Osteoblast (primary cell): ENCODE measurements at places on chromosomes 7 and 10.

DNA sequence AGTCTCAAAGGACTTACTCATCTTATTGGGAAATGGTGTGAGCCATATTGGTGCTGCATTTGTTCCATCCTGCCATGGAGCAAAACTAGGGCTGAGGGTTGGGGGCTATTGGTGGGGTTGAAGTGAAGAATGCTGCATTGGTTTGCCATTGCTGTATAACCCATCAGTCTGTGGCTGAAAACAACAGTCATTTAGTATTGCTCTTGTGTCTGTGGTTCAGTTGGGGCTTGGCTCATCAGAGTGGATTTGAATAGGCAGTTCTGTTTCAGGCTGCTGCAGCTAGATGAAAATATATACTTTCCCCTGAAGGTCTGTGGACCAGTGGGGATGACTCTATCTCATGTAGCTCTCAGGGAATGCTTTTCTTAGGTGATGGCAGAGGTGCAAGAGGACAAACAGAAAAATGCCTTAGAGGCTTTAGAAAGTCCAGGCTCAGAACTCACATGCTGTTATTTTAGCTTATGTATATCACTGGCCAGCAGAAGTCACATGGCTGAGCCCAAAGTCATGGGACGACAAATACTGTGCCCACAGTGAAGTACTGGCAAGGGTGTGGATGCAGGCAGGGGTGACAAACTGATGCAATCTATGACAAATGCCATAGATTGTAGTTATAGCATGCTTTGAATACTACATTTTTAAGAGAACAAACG is 15.2 kb upstream of the EXOC6 start:
- DNase-seq: no peak

DNA sequence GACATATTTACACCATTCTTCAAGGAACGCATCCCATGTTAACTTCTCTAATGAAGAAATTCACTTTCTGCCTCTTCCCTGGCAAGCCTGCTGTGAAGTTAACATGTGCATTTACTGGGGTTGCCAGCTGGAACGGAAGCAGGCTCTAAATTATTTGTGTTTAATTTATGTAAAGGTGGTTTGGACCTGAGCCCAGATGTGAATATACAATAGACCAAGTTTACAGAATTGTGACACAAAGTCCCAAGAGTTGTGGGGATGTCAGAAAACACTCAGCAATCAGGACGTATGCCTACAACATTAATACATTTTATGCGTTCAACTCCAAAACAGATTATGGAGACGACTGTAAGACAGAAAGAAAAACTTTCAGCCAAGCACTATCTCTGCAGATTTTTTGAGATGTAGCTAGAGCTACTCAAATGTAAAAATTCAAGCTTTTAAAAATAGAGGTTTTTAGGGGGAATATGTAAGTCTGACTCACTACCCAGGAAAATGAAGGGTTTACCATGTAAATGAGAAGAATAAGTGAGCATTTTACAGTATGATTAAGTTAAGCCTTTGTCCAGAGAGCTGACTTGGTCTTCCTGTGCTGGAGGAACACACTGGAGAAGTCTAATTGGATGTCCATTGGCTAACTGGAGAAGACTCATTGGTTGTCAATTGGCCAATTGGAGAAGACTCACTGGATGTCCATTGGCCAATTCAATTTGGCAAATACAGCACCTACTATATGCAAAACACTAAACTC is 19.5 kb downstream of the NRP1 start:
- DNase-seq: no peak

GRCh38 chr10:123640016-123640535 is 26.1 kb upstream of the GPR26 start:
- no peak for DNase-seq

GRCh38 chr10:107371801-107372200 is 207.3 kb upstream of the SORCS1 start:
- no peak for DNase-seq

DNA sequence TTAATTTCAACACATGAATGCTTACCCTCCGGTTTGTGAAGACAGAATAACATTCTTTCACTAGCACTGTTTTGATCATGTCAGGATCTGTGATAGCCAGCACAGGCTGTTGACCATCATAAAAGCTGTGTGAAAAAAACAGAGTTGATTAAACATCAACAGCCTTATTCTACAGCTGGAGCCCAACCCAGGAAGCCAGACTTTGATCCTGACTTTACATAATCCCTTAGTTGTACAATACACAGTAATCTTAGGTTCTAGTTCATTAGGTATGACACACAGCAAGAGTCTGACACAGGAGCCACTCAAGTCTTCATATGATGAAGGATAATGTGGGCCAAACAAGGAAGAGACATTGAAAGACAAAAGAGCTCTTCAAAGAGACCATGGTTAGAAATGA is 11.4 kb downstream of the CYP3A4 start:
- no peak for DNase-seq

GRCh38 chr7:1030444-1031070 is 13.8 kb upstream of the GPR146 start:
- DNase-seq: peak; percentile 79

- DNase-seq: no peak
Observed at GRCh38 chr7:81218480-81219106, 299.7 kb upstream of the SEMA3C start.

GRCh38 chr10:128382225-128382624 is 256.0 kb upstream of the MKI67 start:
- DNase-seq: no peak

DNA sequence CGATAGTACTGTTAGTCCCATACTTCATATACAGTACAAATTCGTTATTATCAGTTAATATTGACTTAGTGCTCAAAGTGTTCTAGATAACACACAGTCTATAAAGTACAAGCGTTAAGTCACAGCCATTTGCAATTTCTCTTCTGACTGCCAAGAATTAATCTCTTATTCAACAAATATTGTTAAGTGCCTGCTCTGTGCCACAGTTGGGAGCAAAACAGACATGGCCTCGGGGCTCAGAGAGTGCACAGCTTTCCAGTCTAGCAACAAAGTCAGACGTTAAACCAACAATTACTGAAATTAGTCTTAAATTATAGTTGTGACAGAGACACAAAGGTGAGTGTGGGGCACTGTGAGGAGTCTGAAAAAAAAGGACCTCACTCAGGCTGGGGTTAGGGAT is 113.0 kb upstream of the DPP6 start:
- DNase-seq: no peak

- DNase-seq: peak; percentile 90
Observed at GRCh38 chr10:21399392-21400035, 126.0 kb downstream of the SKIDA1 start.

GRCh38 chr7:92695308-92696261 is 105.4 kb upstream of the FAM133B start:
- DNase-seq: peak; percentile 55

GRCh38 chr7:130721486-130722277 is 12.3 kb downstream of the KLF14 start:
- peak; percentile 39 for DNase-seq

DNA sequence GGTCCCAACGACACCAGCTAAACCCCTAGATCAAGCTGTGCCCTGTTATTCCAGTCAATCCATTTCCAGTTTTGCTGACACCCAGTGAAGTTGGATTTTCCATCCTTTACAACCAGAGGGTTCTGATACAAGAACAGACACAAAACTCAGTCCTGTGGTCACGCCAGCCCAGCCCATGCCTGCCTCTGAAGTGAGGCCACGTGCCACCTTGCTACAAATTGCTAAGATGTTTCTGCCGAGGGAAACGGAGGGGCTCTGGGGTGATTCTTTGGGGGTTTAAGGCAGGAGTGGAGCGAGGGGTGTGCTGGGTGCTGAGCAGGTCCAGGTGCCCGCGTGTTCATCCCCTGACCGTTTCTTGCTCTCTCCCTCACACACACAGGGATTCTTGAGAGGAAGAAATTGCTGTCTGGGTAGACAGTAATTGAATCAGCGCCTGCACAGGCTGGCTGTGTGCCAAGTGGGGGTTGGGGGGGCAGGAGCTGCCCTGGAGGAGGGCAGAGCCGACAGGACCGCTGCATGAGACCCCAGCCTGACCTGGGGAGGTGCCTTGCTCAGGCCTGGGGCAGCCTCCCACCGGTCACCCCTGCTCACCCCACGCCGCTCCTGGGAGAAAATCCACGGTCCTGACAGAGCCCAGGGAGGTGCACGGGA is 38.1 kb downstream of the ADAP1 start:
- no peak for DNase-seq

DNA sequence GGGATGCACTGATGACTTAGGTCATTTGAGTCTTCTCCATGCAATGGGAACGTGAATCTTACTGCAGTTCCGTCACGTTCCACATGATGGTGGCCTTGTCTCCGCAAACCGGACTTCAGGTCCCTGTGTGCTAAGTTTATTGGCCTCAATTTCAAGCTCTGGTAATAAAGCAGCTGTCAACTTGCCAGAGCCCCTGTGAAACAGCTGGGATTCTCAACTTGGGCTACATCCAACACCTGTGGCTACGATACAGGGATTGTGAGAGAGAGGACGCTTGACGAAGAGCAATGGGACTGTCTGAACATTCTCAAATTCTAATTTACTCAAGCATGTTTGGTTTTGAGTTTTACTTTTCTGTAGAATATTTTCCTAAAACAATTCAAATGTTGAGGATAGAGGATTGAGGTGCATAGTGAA is 174.2 kb downstream of the PTN start:
- no peak for DNase-seq

- peak; percentile 87 for DNase-seq
Observed at GRCh38 chr10:87054373-87055295, 34.5 kb downstream of the FAM25A start.

DNA sequence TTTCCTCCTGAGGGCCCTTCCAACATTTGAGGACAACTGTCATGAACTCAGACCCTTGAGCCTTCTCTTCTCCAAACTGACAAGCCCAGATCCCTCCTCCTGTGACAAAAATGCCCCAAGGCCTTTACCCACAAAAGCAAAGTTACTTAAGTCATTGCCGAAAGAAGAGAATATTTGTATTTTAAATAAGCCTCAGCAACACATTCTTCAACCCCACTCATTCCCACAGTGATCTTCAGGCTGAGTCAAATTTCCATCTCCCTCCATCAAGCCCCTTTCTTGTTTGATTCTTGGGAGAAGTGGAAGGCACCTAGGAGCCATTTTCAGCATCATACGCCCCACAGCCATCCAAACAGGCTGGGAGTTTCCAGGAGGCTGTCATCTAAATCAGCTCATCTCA is 150.8 kb upstream of the PDE1C start:
- DNase-seq: peak; percentile 50

GRCh38 chr7:31000161-31000693 is 36.5 kb downstream of the GHRHR start:
- DNase-seq: no peak

- no peak for DNase-seq
Observed at GRCh38 chr10:116256752-116257259, 16.2 kb downstream of the GFRA1 start.

DNA sequence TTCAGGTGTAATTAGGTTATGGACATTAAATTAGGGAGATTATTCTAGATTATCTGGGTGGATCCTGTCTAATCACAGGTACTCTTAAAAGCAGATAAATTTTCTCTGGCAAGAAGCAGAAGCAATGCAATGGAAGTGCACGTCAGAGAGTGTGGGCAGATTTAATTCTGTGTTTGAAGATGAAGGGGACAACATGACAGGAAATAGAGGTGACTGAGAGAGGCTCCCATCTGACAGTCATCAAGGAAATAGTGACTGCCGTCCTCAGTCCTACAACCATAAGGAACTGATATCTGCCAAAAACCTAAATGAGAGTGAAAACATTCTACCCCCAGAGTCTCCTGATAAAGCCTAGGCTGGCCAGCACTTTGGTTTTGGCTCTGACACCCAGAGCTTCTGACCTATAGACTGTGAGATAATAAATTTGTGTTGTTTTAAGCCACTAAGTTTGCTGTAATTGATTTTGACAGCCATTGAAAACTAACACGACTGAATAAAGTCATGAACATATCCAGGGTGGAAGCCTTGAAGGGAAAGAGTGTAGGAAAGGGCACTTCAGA is 30.5 kb upstream of the DDX50 start:
- no peak for DNase-seq

GRCh38 chr7:153473185-153473584 is 579.0 kb upstream of the DPP6 start:
- no peak for DNase-seq

- peak; percentile 19 for DNase-seq
Observed at GRCh38 chr10:58795560-58795959, 282.9 kb downstream of the BICC1 start.

GRCh38 chr7:67950321-67951083 is 953.9 kb downstream of the TYW1 start:
- DNase-seq: no peak

GRCh38 chr7:854118-854775 is 22.0 kb downstream of the SUN1 start:
- peak; percentile 68 for DNase-seq

GRCh38 chr10:5710859-5711258 is 26.2 kb downstream of the TASOR2 start:
- DNase-seq: no peak

- peak; percentile 51 for DNase-seq
Observed at GRCh38 chr10:123884351-123884906, 7.2 kb downstream of the CPXM2 start.

GRCh38 chr10:129390147-129390546 is 76.9 kb upstream of the MGMT start:
- no peak for DNase-seq

DNA sequence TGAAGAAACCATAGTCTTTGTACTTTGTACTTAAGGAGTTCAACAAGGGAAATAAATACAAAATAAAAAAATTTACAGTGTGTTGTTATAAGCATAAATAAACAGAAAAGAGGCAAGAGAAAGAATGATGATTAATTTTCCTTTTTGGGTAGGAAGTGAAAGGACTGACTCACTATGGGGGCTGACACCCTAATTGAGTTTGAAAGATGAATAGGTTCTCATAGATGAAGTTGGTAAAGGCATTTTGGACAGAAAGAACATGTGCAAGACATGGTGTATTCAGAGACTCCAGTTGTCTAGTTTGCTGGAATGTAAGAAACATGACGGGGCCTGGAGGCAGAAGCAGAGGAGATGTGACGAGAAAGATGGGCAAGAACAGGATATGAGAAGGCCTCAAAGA is 83.7 kb downstream of the VPS50 start:
- no peak for DNase-seq

DNA sequence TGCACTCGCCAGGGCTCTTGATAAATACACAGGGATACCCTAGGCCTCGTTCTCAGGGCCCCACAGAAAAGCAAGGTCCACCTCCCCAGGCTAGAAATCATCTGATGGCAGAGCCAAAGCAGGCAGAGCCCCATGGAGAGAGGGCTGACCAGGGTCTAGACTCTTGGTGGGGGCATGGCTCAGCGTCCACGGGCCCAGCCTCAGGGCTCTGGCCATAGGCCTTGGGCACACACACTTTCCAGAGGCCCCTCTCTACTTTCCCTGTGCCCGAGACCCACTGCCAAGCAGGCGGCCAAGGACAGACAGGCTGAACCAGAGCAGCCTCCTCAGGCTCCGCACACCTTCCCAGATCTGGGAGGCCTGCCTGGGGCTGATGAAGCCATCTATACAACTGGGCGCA is 64.8 kb downstream of the FAM53B start:
- no peak for DNase-seq
